ENCODE measurements at places on chromosomes 12 and 14. TPM values are rescaled to one million over a fixed set of nuclear protein-coding genes. Genes with fewer than 3 reads are reported as not detected.
A peak's percentile ranks its signal among the peaks of the same experiment; 100 is the strongest.

GRCh38 chr14:34355584-34356263 is 106.3 kb downstream of the SPTSSA start:
- no peak for DNase-seq

C14orf180 gene
- total RNA-seq = not detected

SLC25A47 gene
- total RNA-seq = not detected

WNT5B gene
- total RNA-seq = 208 TPM

RAN gene
- 1,095 TPM for total RNA-seq

- DNase-seq = no peak
Measured at GRCh38 chr12:4084573-4084972, 189.0 kb upstream of the CCND2 start.

IAPP gene
- not detected for total RNA-seq

- no peak for DNase-seq
Measured at GRCh38 chr12:89470741-89471509, 53.7 kb downstream of the GALNT4 start.

DNA sequence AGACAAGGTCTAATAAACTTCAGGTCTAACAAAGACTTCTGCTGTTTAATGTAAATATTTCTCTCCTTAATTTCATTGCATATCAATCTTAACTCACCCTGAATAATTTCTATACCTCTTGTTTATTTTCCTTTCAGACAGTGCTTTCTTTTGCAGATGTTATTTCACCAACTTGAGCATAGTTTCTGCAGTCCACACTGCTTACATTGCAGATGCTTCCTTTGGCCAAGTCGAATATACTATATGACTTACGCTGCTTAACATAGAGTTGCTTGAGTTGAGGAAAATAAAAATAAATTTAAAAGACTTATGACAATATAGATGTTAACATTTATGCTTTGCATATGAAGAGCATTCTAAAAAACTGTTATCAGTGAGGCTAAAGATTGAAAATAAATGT is 217.7 kb downstream of the PTPRO start:
- DNase-seq = no peak

DNA sequence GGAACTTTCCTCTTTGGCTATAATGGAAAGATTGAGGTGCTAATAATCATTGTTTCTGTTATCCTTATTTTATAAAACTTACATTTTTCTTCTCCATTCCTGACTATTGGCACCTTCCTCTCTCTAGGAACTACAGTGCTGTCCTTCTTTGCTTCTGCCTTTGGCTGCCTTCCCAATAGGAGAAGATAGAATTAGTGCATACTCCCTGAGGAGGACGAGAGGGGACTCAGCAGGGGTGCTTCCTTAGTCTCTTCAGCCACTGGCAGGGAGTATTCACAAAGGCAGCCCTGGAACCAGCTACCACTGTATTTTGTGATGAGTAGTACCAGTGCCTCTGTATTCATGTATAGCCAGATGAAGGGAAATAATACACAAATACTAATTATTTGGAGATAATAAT is 208.5 kb downstream of the FOXG1 start:
- no peak for DNase-seq

DNA sequence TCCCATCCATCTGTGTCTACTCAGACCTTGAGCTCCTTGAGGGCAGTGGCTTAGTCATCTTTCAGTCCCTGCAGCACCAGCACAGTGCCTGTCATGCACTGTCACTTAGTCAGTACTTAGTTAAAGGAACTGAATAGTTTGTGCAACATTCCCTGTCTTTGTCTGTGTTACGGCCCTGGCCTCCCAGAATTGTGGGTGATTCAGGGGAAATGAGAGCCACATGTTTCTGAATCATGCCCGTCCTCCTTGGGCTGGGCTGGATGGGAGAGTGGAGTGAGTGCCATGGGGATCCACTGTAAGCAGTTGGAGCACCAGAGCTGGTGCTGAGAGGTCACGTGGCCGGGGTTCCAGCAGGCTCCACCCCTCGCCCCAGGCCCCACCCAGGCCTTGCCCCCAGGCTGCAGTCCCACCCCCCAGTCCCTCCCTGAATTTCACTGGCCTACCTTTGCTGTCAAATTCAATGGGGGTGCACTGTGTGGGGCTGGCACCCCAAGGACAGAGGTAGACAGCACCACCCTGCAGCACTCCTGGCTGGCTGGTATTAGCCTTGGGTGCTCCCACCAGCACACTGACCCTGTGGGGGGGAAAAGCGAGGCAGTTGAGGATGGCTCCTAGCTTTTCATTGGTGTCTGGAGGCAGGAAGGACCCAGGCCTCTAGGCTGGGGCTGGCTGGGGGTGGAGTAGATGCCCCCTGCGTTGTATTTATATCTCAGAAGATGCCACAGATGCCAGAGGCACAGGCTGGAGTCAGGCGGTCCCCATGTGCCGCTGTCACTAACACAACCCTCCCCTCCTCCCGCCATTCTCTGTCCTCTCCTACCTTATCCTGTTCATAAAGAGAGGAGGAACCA is 7.5 kb downstream of the ITGA5 start:
- DNase-seq = peak; percentile 86

DNA sequence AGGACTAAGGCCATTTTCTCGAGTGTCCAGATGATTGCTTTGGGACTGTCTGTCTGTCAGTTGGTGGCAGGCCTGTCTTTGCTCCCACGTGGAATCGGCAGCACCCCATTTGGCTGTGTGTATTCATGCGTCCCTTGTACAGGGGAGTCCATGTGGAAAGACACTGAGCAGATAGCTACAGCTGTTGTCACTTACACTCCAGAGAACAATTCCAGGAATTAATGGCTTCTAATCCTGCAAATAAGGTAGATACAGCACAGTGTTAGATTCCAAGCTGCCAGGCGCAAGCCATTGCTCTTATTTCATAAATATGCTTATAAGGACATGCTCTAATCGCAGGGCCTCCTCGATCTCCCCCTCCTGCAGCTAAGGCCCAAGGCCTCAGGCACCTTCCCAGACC is 208.8 kb downstream of the VRK1 start:
- no peak for DNase-seq

GRCh38 chr12:27504507-27504906 is 19.5 kb upstream of the PPFIBP1 start:
- DNase-seq = no peak

DNA sequence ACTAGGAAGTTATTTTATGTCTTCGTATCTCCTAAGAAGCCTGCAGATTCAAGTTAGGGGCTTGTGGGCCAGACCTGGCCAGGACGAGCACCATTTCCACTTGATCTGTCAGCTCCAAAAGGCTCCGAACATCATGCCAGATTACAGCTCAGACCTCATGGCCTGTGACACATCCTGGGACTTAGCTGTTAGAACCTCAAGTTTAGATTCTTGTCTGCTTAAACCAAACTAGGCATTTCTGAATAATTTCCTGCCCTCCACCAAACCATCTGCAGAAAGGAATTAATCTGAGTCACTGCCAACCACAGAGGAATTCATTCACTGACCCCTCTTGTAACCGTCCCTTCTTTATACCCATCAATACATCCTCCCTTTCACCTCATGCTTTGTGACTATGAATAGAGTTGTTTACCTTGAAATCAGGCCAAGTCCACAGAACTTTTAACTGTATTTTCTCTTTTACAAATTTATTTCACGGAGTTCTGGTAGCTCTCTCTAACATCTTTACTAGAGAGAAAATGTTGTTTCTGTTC is 120.3 kb downstream of the FBXL14 start:
- DNase-seq = peak; percentile 91

- DNase-seq = no peak
Measured at GRCh38 chr12:29053567-29053966, 95.5 kb upstream of the FAR2 start.

SLC17A8 gene
- not detected for total RNA-seq

DNA sequence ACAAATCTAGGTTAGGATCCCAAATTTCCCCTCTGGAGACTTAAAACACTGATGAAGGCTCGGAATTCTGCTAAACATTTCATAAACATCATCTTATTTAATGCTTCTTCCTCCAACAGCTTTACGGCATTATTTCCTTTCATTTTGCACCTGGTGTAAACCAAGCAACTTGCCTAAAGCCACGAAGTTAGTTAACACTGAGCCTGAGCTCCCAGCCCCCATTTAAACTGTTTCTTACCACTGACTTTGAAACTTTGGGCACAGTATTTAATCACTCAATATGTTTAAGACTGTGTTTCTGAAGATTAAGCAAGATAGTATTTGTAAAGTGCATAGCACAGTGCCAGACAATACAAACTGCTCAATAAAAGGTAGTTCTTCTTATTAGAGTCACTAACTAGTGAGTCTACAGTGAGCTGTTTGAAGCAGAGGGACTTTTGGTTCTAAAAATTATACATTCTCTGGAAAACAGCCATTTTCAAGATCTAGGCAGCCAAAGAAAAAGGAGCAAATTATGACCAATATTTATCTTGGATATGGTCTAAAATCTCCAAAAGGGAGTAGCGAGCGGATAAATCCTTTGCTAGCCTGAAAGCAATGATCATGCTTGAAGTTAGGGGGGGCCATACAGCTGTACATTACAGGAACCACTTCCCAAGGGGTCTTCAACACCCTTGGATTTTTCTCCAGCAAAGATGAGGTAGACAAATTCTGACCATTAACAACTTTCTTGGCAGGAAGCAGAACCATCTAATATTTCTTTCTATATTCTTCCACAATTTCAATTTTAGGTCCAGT is 4.0 kb downstream of the EGLN3 start:
- DNase-seq = no peak

DNA sequence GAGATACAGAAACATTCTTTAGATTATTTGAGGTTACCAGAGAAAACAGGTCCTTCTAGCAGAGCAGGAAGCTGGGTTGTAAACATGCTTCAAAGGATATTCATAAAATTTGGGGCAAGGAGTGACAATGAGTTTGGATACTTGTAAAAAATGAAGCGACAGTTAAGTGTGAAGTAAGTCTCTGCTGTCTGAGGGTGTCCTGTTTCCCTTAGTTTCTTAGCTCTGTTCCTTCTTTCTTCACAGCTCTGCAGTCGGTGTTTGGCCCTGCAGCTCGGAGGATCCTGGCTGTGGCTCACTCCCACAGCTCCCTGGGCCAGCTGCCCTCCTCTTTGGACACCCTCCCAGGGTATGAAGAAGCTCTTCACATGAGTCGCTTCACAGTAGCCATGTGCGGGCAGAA is 10.8 kb downstream of the TMEM52B start:
- peak; percentile 81 for DNase-seq

- DNase-seq = no peak
Measured at GRCh38 chr12:40632933-40633332, 59.3 kb upstream of the CNTN1 start.

DNA sequence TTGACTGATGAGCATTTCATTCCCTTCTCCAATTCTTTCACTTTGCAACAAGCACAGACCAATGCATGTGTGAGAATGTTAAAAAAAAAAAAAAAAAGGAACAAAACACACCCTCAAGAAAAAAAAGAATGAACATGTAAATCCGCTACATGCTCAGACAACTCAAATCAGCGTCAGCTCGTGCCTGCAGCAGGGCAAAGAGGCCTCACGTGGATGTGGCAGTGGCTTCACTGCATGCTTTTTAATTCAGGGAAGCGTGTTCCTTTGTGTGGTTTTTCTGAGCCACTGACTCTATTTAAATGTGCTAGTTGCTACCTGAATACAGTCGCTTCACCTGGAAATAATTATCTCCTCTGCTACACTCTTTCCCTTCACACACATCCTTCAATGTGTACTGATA is 55.1 kb downstream of the PPP1R36 start:
- DNase-seq = no peak

- DNase-seq = no peak
Measured at GRCh38 chr12:45731190-45731775, 1.8 kb downstream of the ARID2 start.

FGF23 gene
- total RNA-seq = not detected

- no peak for DNase-seq
Measured at GRCh38 chr14:94386085-94387031, 2.0 kb downstream of the SERPINA1 start.

KLRC3 gene
- not detected for total RNA-seq

DNA sequence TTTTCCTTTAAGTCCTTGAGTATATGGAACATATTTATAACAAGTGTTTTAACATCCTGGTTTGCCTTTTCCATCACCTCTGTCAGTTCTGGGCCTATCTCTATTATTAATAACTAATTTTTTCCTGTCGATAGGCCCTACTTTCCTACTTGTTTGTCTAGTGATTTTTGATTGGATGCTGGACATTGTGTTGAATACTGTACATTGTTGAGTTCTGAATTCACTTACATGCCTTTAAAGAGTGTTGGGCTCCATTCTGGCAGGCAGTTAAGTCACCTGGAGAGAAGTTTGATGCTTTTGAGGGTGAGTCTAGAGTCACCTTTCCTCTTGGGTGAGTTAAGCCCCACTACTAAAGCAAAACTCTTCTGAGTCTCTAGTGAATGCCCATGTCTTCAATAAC is 77.5 kb upstream of the C14orf180 start:
- no peak for DNase-seq

GRCh38 chr14:96057738-96058137 is 18.6 kb downstream of the C14orf132 start:
- no peak for DNase-seq

CBLN3 gene
- not detected for total RNA-seq

GRCh38 chr14:98099527-98099926 is 1172.5 kb downstream of the BCL11B start:
- no peak for DNase-seq

C14orf119 gene
- total RNA-seq = 22.8 TPM

AMN gene
- not detected for total RNA-seq

DNA sequence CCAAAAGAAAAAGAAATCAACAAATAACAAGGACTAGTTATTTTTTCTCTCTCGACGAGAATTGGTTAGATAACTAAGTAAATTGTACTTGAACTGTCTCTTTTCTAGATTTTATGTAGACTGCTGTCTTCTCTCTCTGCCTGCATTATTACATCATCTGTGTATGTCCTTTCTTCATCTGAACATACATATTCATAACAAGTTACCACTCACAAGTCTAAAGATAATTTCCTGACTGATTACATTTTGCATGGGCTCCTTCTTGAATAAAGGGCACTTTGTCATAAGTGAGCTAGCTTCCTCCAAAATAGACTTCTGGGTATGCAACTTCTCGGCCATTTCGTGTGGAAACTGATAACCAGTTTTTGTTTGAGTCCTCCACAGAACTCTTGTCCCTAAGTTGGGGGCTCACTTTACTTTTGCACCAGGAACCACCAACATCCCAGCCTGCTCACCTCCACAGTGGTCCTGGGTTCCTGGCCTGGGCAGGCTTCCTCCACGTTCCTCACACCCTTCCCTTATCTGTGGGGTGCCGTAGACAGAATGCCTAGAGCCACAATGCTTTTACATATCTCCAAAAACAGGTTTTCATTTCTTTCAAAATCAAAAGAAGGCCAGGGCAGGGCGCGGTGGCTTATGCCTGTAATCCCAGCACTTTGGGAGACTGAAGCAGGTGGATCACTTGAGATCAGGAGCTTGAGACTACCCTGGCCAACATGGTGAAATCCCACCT is 6.2 kb upstream of the DDX47 start:
- DNase-seq = no peak

GPRC5A gene
- 11.0 TPM for total RNA-seq

- peak; percentile 49 for DNase-seq
Measured at GRCh38 chr14:78022059-78022458, 148.1 kb upstream of the NRXN3 start.

DNA sequence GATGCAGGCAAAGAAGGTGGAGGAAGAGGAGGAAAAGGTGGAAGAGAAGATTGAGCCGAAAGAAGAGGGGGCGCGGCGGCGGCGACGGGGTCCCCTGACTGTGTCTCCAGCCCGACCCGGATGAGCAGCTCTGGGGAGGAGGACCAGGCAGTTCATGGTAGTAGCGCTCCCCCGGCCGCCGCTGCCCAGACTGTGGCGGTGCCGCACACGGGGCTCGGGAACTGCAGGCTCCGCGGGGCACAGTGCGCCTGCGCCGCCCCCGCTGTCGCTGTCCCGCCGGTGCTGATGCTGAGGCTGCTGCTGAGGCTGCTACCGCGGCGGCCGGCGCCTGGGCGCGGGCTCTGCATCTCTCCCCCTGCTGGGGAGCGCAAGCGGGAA is at the start of gene KCNH5:
Gene KCNH5 (minus strand): TSS at position 225 of the 378 bp plus-strand sequence. CDS start 272 bp downstream, outside the sequence.
- DNase-seq = peak; percentile 59

TMTC1 gene
- 9.5 TPM for total RNA-seq

LRTM2 gene
- total RNA-seq = not detected

Measured in MG63 (cell line).